Fibroblast of upper back skin (primary cell): ENCODE measurements at places on chromosomes 12 and 14.

GRCh38 chr14:54676812-54677708, 110.1 kb downstream of the SAMD4A start:
- peak; percentile 96 for DNase-seq

DNA sequence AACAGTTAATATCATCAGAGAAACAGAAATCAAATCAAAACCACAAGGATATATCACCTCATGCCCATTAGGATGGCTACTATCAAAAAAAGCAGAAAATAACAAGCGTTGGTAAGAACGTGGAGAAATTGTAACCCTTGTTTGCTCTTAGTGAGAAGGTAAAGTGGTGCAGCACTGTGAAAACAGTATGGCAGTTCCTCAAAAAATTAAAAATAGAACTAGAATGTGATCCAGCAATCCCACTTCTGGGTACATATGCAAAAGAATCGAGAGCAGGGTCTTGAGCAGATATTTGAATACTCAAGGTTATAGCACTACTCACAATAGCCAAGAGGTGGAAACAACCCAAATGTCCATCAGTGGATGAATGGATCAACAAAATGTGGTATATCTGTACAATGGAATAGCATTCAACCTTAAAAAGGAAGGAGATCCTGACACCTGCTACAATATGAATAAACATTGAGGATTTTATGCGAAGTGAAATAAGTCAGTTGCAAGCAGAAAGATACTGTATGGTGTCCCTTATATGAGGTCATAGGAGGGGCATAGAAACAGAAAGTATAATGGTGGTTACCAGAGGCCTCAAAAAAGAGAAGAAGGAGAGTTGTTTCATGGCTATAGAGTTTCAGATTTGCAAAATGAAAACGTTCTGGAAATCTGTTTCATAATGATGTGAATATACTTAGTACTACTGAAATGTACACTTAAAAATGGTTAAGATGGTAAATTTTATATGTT, 131.0 kb upstream of the EEA1 start:
- no peak for DNase-seq

- DNase-seq = peak; percentile 6
Observed at GRCh38 chr12:107580750-107581618, 104.6 kb upstream of the PWP1 start.

DNA sequence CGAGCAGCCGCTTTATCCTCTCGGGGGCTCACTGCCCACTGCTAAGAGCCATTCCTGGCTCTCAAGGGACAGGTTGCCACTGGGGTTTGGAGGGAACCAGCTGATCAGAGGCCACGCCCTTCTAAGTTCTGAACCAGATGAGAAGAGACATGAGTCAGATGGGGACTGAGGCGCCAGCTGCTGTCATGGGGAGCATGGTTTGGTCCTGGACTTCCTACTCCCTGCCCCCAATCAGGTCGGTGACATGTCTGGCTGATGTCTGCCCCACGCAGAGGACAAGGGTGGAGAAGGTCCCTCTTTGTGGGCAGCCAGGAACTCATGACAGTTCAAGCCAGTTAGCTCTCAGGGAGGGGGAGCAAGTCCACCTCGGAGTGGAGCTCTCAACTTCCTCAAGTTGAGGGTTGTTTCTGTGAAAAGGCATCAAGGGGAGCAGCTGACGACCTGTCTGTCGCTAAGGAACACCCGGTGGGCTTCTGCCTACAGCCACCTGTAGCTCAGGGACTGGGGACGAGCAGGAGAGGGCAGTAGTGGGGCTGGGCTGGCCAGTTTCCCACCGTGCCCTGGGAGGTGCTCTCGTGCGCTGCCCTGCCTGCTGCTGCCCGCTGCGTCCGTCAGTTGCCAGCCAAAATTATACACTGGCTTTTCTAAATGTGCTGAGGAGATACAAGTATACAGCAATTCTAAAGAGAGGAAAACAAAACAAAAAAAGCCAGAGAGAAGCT, 20.5 kb downstream of the PSMC1 start:
- no peak for DNase-seq

GRCh38 chr14:51860825-51861499, 550 bp downstream of the GNG2 start:
- no peak for DNase-seq

- no peak for DNase-seq
Observed at GRCh38 chr12:13368971-13369370, 172.4 kb downstream of the EMP1 start.
